ENCODE measurements at places on chromosomes 7 and 10.

DNA sequence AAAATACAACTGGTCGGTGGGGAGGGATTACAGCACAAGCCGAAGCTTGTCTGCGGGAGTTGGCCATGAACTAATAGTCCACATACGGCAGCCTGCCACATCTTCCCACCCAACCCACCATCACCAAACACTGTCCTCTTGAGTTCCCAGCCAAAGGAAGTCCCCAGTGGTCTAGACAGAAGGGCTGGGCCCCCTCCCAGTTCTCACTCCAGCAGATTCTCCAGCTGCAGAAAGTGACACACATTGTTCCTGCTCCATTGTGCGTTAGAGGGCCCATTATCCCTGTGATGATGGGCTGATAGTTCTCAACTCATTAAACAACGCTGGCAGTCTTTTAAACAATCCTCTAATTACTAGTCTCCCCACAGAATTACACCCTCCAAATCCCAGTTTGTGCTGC lies 148.0 kb downstream of the FGFR2 start:
- no peak for DNase-seq

DNA sequence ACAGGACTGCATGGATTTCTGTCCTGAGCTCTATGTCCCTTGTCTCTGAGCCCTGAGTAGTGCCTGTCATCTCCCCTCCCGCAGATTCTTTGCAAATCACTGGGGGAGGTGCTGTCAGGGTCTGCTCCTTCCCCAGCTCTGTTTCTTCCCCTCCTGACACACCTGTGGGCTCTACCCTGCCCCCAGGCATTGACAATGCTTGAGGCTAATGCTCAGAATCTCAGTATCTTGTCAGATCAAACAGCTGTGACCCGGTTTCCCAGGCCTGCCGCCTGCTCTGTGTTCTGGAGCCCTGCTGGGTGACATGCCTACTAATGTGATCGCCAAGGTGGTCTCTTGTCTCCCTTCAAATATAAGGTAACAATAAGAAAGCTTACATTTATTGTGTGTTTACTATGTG lies 209.0 kb downstream of the POU6F2 start:
- no peak for DNase-seq

DNA sequence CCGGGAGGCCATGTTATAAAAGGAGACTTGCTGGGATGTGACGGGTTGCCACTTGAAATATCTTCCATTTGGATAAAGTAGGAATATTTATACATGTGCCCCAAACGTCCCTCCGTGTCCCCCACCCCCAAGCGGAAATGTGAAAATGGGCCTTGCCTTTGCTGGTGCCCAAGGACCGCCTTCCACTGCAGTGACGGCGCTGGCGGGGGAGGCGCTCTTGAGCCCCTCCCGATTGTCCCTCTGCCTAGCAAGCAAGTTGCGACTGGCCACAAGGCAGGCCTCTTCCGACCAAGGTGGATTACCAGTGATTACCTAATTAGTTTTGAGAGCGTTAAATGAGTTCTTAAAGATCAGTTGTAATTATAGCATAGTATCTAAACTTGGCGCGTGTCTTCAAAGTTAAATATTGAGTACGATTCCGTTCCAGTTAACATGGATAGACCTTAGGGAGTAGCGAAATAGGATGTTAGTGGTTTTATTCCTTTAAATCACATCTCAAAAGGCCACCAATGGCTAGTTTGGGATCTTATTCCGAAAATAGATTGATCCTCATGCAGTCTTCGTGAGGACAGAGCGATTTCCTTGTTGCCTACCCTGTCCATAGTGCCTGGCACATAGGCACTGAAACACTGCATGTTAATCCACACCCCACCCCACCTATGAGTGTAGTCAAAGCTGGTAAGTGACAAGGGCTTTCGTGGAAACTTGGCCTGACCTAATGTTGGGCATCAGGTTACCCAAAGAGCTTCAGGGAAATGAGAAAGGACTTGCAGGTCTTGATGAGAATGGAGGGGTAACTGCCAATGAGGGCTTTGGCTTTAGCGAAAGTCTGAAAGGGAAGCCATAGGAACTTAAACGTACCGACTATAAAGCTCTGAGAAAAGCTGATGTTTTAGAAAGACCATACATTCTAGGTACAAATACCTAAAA lies 1.1 kb downstream of the PPIA start:
- DNase-seq: peak; percentile 38

- no peak for DNase-seq
Measured at GRCh38 chr10:44193166-44193565, 191.7 kb downstream of the CXCL12 start.

DNA sequence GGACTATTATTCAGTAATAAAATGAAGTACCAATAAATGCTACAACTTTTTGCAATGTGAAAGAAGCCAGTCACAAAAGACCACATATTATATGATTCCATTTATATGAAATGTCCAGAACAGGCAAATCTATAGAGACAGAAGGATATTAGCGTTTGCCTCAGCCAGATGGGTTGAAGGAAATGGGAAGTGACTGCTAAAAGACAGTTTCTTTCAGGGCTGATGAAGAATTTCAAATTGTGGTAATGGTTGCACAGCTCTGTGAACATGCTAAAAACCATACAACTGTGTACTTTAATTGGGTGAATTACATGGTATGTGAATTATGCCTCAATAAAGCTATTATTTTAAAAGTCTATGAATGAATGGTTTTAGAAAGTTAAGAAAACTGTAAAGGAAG lies 23.9 kb upstream of the REEP3 start:
- DNase-seq: no peak

DNA sequence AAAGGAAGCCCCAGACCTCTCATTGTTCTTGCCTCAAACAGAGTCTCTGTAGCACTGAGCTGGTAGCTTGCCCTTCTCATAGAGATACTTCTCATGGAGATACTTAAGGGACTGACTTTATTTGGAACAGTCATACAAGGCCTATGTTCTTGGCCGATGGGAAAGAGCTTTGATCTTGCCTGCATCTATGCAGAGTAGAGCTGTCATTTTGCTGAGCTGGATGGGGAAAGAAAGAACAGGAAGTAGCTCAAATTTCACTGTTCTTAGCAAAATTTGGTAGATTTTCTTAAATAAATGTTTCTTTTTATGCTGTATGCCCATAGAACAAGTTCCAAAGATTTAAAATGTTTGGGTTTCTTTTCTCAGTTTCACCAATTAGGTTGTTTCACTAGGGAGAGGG lies 119.3 kb upstream of the SEC61G start:
- no peak for DNase-seq

GRCh38 chr10:63665670-63666134 lies 144.5 kb downstream of the REEP3 start:
- no peak for DNase-seq

DNA sequence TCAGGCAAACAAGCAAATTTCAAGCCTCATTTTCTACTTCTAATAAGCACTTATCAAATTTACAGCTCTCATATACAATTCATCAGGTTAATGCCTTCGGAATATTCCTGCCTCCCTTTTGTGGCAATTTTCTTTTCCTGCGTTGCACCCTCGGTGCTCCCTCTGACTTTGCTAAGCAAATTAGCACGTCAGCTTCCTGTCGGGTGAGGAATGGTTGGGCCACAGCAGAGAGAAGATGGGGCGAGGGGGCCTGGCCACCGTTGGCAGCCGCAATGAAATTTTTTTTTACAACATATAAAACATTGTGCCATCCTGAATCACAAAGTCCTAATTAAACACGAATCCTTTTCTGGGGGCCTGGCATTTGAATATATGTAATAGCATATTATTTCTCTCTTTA lies 28.1 kb downstream of the ELFN1 start:
- DNase-seq: no peak

GRCh38 chr10:107686095-107686494 lies 521.6 kb upstream of the SORCS1 start:
- DNase-seq: no peak
